LoVo (cell line): ENCODE measurements at places on chromosomes 6 and 20.

GRCh38 chr6:43856005-43856765 is 86.2 kb downstream of the VEGFA start:
- no peak for DNase-seq

- DNase-seq, result no peak
Observed at GRCh38 chr20:25444556-25444955, 37.1 kb downstream of the GINS1 start.

DNA sequence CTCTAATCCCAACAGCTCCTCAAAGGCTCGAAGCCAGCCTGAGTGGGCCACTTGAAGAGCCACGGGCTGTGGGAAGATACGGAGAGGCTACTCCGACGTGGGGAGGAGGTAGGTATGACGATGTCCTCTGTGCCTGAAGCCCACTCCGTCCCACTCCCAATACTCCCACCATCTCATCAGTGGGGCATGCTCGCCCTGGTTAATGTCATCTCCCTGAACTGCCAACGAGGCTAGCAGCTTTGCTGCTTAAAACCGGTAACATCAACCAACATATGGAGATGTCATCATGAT is 11.1 kb downstream of the NRN1 start:
- DNase-seq, result no peak

DNA sequence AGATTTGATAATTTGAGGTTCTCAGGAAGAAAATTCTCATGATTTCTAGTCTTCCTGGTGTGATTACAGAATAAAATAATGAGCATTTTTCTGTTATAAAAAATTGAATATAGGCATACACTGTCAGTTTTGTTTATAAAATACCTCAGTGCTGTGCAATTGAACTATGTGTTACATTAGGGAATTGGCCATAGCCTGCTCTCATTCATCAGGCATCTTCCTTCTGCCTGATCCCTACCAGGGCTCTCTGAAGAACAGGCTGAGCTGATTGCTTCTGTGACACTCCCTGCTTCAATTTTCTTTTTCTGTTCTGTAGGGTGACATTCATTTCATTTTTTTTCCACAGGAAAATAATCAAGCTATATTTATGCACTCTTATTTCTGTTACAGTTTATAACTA is 162.8 kb downstream of the PHF3 start:
- no peak for DNase-seq

GRCh38 chr6:27188885-27189418 is 58.5 kb upstream of the PRSS16 start:
- peak; percentile 82 for DNase-seq

DNA sequence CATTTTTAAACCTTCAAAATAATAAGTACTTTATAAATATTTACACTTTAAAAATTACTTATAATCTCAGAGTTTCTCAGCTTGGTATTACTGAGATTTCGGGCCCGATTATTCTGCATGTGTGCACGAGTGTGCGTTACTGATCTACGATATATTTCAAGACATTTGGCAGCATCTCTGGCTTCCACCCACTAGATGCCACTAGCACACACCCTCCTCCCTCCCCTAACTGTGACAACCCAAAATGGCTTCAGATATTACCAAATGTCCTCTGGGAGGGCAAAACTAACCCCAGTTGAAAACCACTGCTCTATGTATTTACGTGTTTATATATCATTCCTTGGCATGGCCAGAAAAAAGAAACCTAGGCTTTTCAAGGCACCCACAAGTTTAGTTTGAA is 95.9 kb downstream of the FYN start:
- DNase-seq, result no peak

GRCh38 chr6:122068291-122068769 is 331.1 kb upstream of the HSF2 start:
- no peak for DNase-seq

DNA sequence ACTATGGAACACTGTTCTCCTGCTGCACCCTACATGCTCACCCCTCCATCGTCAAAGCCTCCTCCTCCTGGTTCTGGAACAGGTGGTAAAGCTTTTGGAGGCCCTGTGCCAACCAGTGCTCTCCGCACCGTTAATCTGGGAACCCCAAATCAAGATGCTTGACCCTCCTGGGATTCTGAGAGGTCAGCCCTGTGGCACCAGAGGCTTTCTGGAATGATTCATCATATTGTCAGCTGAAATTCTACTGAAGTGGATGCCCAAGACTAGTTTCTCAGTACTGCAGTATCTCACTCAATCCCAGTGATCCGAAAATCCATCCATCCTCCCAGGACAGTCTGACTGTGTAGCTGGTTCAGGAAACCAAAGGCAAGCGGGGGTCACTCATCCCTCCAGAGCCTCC is 92.7 kb downstream of the TRERF1 start:
- no peak for DNase-seq

- no peak for DNase-seq
Observed at GRCh38 chr20:2984956-2985661, 58.3 kb upstream of the GNRH2 start.
